ENCODE measurements at places on chromosomes 4 and X.

DNA sequence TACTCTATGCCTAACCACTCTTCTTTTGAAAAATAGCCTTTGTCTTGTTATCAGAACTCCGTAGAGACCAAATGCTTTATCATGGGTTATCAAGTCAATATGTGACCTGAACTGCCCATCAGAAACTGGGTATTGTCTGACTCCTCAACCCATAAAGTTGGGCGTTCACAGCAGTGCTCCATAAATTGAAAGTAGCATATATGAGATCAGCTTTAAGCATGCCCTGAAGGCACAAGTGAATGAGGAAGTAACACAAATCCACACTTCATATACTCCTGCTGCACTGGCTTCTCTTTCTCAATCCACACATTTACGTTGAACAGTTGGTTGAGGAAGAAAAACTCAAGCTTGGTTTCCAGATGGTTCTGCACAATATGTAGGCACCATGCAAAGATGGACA, 1106.0 kb downstream of the STIM2 start:
- no peak for DNase-seq

DNA sequence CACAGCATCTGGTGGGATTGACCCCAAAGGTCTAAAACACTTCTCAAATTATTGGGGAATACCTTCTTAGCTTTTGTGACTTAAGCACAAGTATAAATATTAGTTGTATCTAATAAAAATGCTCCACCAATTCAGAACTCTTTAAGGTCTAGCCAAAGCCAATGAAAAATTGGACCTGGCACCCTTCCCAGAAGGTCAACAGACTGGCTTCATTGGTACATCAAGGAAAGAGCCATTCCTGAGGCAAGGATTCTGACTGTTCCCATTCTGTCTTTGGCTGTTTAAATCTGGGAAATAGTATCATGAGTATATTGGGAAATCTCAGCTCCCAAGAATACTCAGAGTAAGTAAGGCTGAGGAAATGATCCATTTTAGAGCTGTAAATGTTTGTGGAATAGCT, 153.0 kb upstream of the TRPC5 start:
- no peak for DNase-seq

- peak; percentile 36 for DNase-seq
Measured at GRCh38 chrX:69163936-69164741, 1.1 kb downstream of the PJA1 start.

DNA sequence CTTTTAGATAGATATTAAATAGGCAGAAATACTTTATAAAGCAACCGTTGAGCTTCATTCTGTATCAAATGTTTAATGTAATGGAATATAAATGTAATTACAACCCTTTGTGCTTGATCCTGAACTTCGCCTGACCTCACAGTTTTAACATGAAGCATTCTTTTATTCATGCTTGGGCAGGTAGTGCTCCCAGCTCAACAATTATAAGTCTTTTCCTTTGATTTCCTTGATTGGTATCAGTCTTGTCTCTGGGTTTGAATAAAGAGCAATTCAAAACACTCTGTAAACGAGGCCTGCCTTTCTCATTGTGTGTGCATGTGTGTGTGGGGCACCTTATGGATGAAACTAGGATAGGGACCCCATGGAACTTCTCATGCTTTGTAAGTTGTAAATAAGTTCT, 6.8 kb downstream of the METAP1 start:
- DNase-seq: no peak

DNA sequence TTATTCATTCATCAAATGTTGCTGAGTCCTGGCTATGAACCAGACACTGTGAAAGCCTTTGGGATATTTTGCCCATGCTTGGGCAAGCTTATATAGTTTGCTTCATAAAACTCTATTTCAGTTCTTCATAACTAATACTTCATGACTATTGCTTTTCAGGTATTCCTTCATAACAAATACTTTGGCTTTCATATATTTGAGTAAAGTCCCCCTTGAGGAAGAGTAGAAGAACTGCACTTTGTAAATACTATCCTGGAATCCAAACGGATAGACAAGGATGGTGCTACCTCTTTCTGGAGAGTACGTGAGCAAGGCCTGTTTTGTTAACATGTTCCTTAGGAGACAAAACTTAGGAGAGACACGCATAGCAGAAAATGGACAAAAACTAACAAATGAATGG, 1.7 kb upstream of the AFP start:
- DNase-seq: no peak

DNA sequence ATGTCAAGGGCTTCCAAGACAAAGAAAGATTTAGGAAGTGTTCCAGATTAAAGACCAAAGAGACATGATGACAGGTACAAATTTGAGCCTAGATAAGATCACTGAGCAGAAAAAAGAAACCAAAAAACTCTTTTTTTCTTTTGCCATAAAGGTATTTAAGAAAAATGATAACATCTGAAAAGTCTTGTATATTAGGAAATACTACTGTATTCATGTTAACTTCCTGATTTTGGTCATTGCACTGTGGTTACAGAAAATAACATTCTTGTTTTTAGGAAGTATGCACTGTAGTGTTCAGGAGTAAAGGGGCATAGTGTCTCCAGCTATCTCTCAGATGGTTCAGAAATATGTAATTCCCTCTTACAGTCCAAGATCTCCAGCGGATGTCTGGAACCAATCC, 37.1 kb downstream of the RWDD4 start:
- no peak for DNase-seq

DNA sequence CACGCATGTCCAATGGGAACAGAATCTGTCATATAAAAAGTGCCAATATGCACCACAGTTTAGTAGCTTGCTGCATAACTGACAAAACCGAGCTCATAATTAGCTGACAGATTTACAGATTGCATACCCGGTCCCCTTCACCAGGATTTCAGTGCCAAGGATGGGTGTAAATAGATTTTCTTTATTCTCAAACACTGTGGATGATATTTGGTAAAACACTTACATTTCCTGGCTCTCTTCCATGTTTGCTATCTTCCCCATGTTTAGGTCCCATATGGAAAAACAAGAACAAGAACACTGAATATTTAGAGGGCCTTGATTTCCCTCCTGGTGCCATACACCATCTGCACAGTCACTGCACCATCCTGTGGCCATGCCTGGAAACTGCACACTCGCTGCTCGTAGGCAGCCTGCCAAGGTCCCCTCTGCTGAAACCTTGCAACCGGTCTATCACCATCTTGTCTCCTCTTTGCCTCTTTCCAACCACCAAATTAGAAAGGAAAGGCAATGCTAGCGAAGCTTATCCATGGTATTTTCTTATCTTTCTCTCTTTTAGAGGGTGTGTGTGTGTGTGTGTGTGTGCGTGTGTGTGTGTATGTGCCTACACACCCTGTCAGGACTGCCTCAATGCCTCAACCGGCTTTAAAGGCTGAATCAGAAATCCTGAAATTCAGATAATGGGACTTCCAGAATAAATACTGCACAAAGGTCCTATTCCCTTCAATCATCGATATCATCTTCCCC, 124.2 kb upstream of the MBNL3 start:
- peak; percentile 16 for DNase-seq

DNA sequence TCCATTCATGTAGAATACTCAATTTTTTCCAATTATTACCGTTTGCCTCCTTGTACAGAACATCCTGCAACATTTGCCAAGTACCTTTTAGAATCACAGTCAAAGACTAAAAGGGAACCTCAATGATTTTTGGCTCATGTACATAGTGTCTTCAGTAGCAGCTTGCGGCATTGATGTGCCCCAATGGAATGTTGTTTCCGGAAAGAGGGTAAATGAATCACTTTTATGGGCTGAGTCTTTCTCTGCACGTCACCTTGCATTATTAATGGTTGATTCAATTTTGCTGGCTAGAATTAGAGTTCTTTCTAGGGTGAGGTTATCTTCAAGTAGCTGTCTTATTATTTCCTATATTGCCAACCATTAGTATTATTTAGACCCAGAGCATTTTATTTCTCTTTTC, 116.9 kb upstream of the GABRA2 start:
- no peak for DNase-seq

- DNase-seq: no peak
Measured at GRCh38 chrX:78316265-78316664, 11.1 kb downstream of the CYSLTR1 start.

GRCh38 chr4:38805530-38806145, 1.0 kb upstream of the TLR1 start:
- no peak for DNase-seq

DNA sequence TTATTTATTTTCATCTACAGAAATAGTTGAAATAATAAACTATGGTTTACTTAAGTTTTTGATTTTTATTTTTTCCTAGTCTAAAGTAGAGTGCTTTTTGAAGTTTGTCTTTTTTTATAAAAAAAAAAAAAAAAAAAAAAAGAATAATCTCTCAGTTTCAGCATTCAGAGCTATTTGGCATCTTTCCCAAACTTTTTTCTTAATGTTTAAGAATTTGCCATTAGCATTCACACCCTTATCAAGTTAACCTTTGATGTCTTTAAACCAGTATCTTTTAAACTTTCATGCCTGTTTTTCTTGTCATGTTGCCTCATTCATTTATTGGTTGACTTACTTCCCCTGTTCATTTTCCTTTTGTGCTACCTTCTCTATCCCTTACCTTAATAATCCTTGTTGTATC, 60.9 kb upstream of the FHDC1 start:
- DNase-seq: no peak

- no peak for DNase-seq
Measured at GRCh38 chrX:111492085-111492484, 19.4 kb upstream of the SERTM2 start.

GRCh38 chr4:181278941-181279340, 964.3 kb upstream of the TENM3 start:
- DNase-seq: no peak

- no peak for DNase-seq
Measured at GRCh38 chr4:16739997-16740624, 158.3 kb downstream of the LDB2 start.

- DNase-seq: no peak
Measured at GRCh38 chr4:16079046-16079445, 4.8 kb downstream of the PROM1 start.

DNA sequence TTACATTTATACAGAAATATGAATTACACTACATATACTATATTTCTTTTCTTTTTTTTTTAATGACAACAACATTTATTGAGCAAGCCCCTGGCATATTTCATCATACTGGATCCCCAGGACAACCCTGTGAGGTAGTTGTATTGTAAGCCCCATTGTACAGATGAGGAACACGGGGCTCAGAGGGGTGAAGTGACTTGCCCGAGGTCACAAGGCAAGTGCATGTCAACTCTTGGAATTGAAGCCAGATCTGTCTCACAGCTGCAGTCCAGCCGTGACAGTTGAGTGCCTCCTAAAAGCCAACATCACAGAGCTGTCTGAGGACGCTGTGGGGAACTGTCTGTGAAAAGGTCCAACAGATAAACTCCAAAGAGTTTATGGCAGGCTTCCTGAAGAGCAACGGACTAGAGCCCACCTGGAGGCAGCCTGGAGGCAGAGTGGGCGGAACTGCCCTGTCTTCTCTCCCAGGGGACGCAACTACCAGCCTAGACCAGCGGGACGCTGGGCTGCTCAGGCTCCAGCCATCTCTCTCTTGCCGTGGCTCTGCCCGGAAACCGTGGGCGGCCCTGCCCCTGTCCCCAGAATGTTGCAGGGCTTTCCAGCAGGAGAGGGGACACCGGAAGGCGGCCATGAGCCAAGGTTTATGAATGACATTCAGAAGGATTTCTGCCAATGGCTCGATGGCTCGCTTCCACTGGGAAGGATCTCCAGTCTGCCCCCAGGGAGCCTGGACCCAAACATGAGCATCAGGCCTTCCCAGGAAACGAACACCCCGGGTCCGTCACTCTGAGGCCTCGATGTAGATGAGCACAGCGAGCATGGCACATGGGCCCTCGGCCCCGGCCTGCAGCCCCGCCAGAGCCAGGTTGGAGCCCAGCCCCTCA, 50.1 kb downstream of the CFAP299 start:
- no peak for DNase-seq

DNA sequence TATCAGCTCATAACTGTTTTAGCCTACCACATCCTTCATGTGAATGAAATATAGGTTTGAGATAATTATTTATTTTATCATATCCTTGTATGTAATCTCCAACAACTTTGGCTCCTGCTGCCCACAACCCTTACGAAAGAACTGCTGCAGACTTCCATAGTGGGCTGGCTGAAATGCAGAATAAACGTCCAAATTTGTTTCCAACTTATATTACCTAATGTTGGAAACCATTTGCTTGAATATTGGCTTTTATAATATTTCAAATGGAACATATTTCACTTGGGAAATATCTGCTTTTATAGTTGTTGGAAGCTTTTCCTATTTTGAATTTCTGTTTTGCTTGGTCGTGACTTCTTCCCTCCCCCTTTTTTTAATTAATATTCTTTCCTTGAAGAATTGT, 45.0 kb upstream of the ITM2A start:
- no peak for DNase-seq

- peak; percentile 75 for DNase-seq
Measured at GRCh38 chr4:163332526-163333406, at the start of gene NPY1R. Gene NPY1R, minus strand, starts transcription at chr4:163332596. Its CDS starts 6,042 bp downstream, at chr4:163326554.

- no peak for DNase-seq
Measured at GRCh38 chr4:119281393-119281792, 40.5 kb downstream of the FABP2 start.

- no peak for DNase-seq
Measured at GRCh38 chr4:16626945-16627344, 271.5 kb downstream of the LDB2 start.

- no peak for DNase-seq
Measured at GRCh38 chr4:80180743-80181142, 16.6 kb upstream of the PRDM8 start.
